Lower lobe of right lung (tissue), 2 donors: ENCODE measurements at places on chromosomes 11 and 22.

DNA sequence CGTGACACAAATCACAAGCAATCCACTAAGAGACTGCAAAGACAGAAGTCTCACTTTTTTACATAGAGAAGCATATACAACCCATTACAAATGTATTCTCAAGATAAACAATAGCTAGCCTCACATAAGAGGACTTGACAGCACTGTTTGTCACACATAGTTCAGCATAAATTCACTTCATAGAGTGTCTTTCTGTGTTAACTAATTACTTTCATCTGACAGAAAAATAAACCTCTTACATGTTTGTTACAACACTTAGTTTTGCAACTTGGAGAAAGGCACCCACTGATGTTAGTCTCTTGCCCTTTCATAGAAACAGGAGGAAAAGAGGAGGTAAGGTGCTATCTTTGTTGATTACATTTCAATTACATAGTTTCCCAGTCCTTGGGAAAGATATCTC is 2221.9 kb upstream of the RAG2 start:
- DNase-seq: no peak

DNA sequence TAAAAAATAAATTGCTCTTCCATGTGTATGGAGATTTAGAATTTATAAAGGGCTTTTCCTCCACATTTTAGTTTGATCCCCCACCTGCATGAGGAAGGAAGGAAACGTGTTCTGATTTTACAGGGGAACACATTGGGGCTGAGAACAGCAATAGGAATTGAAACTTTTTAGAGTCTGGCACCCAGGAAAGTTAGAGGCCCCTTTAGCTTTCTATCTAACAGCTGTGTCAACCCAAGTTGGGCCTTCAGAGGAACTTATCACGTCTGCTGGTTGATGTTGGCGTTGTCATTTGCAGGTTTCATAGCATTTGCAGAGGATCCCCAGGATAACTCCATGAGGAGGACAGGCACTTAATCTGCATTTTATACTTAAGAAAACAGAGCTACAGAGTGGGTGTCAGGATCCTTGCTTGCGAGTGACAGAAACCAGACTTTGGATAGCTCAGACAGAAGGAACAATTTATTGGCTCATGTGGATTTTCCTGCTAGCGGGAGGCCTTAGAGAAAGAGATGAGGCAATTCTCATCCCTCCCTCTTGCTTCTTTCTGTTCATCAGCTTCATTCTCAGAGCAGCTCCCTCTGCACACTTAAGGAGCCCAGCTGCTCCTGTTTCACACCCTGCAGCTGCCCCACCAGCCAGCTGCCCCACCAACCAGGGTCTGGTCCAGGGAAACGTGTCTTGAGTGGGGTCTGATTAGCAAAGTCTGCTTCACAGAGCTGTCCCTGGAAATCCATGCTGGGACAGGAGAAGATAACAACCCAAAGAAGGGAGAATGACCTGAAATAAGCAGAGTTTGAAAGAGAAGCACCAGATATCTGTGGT is 92.5 kb upstream of the OR4B1 start:
- DNase-seq: no peak

GRCh38 chr11:76676636-76677457 is 6.3 kb upstream of the LRRC32 start:
- DNase-seq: no peak

GRCh38 chr22:21866833-21867527 is 465 bp downstream of the MAPK1 start:
- DNase-seq: peak; percentile 54

DNA sequence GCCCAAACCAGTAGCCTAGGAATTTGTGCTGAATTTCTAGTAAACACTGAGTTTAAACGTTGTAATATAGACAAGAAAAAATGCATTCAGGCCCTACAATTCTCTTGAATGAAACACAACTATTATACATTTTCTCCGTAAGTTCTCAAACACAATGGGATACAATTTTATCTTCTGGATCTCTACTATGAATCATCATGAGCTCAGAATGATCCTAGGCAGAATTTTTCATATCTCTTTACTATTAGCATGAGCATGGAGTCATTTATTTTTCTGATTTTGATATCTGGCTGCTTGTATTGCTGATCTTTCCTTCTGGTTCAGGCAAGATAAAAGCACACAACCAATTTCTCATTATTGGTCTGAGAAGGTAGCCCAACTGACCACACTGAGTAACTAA is 1123.4 kb upstream of the RAG2 start:
- no peak for DNase-seq

GRCh38 chr22:24810043-24810749 is 4.2 kb downstream of the SGSM1 start:
- no peak for DNase-seq

DNA sequence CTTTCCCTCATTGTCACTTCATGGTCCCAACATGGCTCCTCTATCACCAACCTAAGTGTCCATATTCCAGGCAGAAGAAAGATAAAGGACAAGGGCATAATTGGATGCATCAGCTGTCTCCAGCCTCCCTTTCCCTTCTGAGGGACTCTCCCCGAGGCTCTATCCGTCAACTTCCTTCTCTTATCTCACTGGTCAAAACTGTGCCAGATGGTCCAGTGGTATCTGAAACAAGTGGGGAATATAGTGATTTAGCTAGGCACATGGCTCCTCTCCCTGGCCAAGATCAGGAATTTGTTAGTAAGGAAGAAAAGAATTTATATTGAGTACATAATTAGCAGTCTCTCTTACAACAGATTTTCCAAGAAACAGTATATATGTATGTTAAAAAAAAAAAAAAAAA is 12.6 kb upstream of the SPON1 start:
- no peak for DNase-seq

DNA sequence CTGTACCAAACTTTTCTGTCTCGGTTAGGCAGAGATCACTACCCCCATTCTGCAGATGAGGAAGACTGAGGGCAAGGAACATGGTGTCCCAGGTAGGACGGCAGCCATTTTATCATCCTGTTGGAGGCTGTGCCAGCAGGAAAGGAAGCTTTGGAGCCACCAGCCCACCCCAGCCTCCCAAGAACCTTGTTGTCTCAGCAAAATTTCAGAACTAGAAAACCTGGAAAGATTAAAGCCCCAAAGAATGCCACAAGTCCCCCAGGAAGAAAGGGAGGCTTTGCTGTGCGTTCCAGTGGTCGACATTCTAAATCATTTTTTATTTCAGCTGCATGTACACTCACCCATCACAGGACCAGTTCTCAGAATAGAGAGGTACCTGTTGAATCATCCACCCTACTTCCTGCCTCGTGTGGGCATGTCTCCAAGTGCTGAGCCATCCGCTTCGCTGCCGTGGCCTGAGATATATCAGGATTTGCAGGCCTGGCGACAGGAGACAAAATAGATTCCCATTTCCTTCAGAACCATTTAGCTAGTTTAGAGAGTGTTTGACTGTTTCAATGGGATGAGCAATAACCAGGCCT is 13.0 kb upstream of the EIF3D start:
- DNase-seq: no peak

GRCh38 chr22:32877196-32877595 is 75.7 kb downstream of the TIMP3 start:
- DNase-seq: no peak

- DNase-seq: no peak
These were observed 67.8 kb downstream of the GGTLC2 start for GRCh38 chr22:22712092-22712658.

DNA sequence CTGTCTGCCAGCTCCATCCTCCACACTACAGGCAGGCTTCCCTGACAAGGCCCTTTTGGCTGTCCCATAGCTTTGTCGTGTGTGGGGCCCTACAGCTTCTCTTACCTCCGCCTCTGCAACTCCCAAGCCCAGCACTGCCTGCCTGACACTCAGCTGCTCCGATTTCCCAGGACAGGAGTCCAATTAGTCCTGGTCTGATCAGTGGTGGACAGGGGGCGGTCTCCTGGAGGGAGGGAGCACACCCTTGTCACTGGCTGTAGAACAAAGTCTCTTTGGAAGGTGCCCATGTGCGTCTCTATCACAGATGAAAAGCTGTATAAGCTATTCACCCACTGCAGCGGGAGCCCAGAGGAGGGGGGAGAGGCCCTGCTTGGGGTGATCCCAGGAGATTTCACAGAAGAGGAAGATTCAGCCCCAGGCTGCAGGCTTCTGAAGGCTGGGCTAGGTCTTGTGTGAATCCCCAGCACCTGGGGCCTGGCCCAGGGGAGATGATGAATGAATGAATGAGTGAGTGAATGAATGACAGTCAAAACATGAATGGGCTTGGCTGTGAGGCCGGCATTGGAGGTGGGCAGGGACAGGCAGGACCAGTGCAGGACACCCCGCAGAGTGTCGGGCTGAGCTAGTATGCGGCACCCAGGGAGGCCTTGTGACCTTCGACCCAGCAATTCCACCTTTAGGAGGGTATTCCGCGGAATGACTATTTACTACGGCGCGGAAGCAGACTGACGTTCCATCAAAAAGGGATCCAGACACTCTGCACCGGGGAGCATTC is 142.4 kb downstream of the CACNA1I start:
- peak; percentile 28 for DNase-seq

- no peak for DNase-seq
These were observed 9.5 kb upstream of the CBX6 start for GRCh38 chr22:38881464-38881871.

GRCh38 chr22:30557243-30557642 is 10.7 kb upstream of the SEC14L6 start:
- no peak for DNase-seq

DNA sequence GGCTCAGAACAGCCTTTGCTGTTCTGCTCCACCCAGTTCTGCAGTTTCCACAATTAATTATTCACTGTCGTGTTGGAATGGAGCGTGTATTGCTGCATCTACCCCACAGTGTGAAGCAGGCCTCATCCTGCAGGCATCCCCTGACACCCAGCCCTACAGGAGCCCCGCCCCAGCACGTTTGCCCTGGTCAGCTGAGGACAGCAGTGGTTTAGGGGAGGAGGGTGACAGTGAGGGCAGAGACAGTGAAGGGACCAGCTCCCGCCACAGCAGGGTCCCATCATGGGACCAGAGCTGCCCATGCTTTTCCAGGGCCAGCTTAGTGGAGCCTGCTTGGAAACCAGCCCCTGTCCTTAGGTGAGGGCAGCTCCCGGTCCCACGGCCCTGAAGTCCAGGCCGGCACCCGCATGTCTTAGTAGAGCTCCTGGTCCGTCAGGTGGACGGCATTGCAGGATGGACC is 273.0 kb downstream of the TBC1D22A start:
- peak; percentile 36 for DNase-seq

DNA sequence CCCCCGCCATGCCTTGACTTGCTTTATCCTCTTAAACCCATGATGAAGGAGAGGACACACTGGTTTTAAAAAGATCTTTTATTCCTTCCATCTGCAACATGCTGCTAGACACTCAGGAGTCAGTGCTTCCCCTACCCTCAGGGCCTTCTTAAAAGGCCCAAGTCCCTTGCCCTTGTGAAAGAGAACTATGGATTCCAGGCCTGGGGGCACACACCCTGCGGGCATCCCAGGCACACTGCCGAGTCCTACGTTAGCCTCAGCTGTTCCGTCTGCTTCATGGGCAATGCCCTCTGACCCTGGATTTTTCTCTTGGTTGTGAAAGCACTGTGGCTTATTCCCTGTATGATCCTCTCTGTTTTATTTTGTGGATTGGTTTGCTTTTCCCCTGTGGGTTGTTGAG is 35.1 kb upstream of the RAB1B start:
- no peak for DNase-seq

DNA sequence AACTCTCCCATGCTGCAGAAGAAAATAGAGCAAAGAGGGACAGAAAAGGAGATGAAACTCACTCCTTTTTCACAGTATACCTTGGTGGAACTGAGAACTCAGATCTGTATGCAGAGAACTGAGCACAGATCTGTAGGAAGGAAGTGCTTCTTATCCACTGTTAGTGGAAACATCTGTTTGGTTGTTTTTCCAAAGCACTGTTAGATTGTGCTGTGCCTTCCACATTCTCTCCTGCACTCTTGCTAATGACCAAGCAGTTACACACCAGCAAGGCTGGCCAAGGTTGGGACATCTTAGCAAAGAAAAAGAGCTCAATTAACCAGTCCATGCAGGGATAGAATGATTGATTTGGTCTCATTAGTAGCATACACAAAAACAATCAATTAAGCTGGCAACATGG is 20.1 kb upstream of the SIK2 start:
- DNase-seq: no peak

DNA sequence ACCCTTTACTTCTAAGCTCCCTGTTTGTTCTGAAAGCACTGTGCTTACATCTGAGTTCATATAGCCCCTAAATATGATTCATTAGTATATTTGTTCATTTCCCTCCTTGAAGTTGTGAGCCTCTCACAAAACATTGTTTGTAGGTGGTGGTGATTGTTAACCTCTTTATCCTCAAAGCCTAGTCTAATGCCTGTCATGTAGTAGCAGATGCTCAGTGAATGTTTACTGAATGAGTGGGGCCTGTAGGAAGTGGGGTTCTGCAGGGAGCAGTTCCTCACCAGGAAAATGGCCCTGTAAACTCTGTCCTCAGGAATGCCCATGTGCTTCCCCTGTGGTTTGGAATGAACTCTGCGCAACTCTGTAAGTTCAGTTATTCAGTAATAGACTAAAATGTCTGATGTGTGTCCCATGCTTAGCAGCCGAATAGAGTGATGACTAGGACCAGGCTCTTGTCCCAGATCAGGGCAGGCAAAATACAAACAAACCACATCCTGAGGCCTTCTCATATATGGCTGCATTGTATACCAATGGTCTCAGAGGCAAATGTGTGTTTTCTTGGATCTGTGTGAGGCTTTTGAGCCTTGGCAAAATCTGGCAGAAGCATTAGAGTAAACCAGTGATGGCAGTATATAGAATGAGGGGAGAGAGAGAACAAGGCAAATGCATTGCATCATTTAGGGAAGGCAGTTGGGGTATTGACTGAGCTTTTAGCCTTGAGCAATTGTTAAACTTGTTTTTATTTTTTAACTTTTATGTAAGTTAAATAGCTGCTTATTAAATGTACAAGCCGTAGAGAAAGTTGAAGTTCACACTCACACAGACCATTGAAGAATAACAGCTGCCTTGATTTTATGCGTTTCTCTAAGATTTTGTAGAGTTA is 91.4 kb upstream of the BIRC3 start:
- no peak for DNase-seq

DNA sequence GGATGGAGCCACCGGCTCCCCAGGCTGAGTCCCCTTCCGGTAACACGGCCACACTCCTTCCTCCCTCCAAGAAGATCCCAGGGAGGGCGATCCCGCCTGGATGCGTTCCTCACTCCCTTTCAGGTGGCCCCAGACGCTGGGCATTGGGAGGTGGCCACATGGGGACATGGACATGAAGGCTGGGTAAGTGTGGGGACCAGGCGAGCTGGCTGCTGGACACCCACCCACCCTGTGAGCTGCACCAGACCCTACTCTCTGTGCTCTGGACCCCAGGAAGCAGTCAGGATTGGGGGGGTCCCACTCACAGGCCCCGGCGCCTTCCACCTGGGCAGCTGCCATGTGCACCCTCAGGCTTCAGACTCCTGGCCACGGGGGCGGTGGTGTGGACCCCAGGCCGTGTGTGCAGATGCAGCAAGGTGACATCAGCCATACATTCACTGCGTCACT is 932.8 kb downstream of the BRD1 start:
- no peak for DNase-seq

GRCh38 chr22:38783095-38783615 is 10.8 kb downstream of the DNAL4 start:
- no peak for DNase-seq

GRCh38 chr11:37504921-37505320 is 906.9 kb upstream of the RAG2 start:
- no peak for DNase-seq
